ENCODE measurements at places on chromosomes 11 and 22.

GRCh38 chr22:47178339-47178738 lies 415.9 kb downstream of the TBC1D22A start:
- no peaks in the 10 kb centered on the region for H3K27me3 ChIP-seq
- H3K4me3 ChIP-seq, result no peak overlapping the region
- no peaks in the 10 kb centered on the region for H3K36me3 ChIP-seq
- H3K27ac ChIP-seq, result no peak overlapping the region
- no peak for DNase-seq
- no peaks in the 10 kb centered on the region for H3K4me1 ChIP-seq

- H3K4me3 ChIP-seq, result no peak overlapping the region
- DNase-seq, result no peak
- no peaks in the 10 kb centered on the region for H3K4me1 ChIP-seq
- no peak overlapping the region for H3K27ac ChIP-seq
Observed at GRCh38 chr11:35235936-35236666, 97.1 kb downstream of the CD44 start.

GRCh38 chr11:134666273-134667174 lies 254.5 kb upstream of the B3GAT1 start:
- no peaks in the 10 kb centered on the region for H3K27me3 ChIP-seq
- DNase-seq, result no peak
- H3K27ac ChIP-seq, result no peak overlapping the region
- H3K4me3 ChIP-seq, result no peak overlapping the region
- H3K36me3 ChIP-seq, result no peaks in the 10 kb centered on the region

GRCh38 chr11:33334627-33335026 lies 77.4 kb downstream of the HIPK3 start:
- no peak overlapping the region for H3K27ac ChIP-seq
- no peak for DNase-seq
- no peaks in the 10 kb centered on the region for H3K4me1 ChIP-seq
- no peaks in the 10 kb centered on the region for H3K27me3 ChIP-seq
- H3K4me3 ChIP-seq, result no peak overlapping the region
- peaks cover 24% of the 10 kb centered on the region for H3K36me3 ChIP-seq

All from Peyer's patch (tissue), 4 donors.